A549 treated with RU486 at 1 μM for 4 hours (cell line): ENCODE measurements at places on chromosomes 7 and 10. TPM values are rescaled to one million over a fixed set of nuclear protein-coding genes. Genes with fewer than 3 reads are reported as not detected.

The FKBP6 gene
- not detected in 5 replicates for total RNA-seq

The CYTH3 gene
- total RNA-seq, result 19.3 to 23.4 TPM (median 21.0 TPM) in 5 replicates

The AGAP5 gene
- total RNA-seq, result 1.4 to 2.9 TPM (median 2.4 TPM) in 5 replicates

The HTR7 gene
- total RNA-seq, result 0.07 to 0.13 TPM (median 0.09 TPM) in 5 replicates

The PHTF2 gene
- 8.6 to 18.2 TPM (median 14.7 TPM) in 5 replicates for total RNA-seq

The PKD2L1 gene
- 0.07 TPM in 1 of 5 replicates, not detected in the others for total RNA-seq

The LIPJ gene
- not detected in 5 replicates for total RNA-seq

The FRAT1 gene
- 0.94 to 2.2 TPM (median 1.6 TPM) in 5 replicates for total RNA-seq

The GCK gene
- total RNA-seq, result not detected in 5 replicates

The PRR15 gene
- total RNA-seq, result 1.5 to 2.6 TPM (median 2.3 TPM) in 5 replicates

The HIP1 gene
- 14.3 to 18.9 TPM (median 18.1 TPM) in 5 replicates for total RNA-seq

The FAM237B gene
- not detected in 5 replicates for total RNA-seq

The MICALL2 gene
- 19.8 to 31.5 TPM (median 26.5 TPM) in 5 replicates for total RNA-seq

The RNF148 gene
- not detected in 5 replicates for total RNA-seq

The CPN1 gene
- 0.18 to 0.43 TPM (median 0.39 TPM) in 5 replicates for total RNA-seq

The BRAT1 gene
- total RNA-seq, result 22.7 to 38.3 TPM (median 31.4 TPM) in 5 replicates

The CXCL12 gene
- total RNA-seq, result 0.15 to 0.17 TPM in 2 of 5 replicates, not detected in the others

The TBXAS1 gene
- 9.6 to 12.9 TPM (median 11.4 TPM) in 5 replicates for total RNA-seq

The DUS4L gene
- total RNA-seq, result 6.6 to 11.5 TPM (median 10.6 TPM) in 5 replicates

The MKI67 gene
- 60.7 to 82.4 TPM (median 72.0 TPM) in 5 replicates for total RNA-seq
